Activated CD8-positive, alpha-beta memory T cell treated with anti-CD3 and anti-CD28 coated beads, Interleukin-2, amount 10 ng/mL, durations not matched to agents 7 days and 5 days (primary cell): ENCODE measurements at places on chromosomes 3 and 15. TPM values are rescaled to one million over a fixed set of nuclear protein-coding genes. Genes with fewer than 3 reads are reported as not detected.
A peak's percentile ranks its signal among the peaks of the same experiment; 100 is the strongest.

The GHRL gene
- not detected for total RNA-seq

The COLQ gene
- total RNA-seq = 2.3 TPM

The GREM1 gene
- not detected for total RNA-seq

The ABHD17C gene
- total RNA-seq = 1.5 TPM

The CFAP161 gene
- total RNA-seq = not detected

The PPARG gene
- total RNA-seq = 2.8 TPM

GRCh38 chr15:89356634-89357298, 22.1 kb upstream of the POLG start:
- DNase-seq = no peak
- H3K4me1 ChIP-seq = peaks cover 7% of the 10 kb centered on the region
- H3K27ac ChIP-seq = no peak overlapping the region
- H3K27me3 ChIP-seq = peaks cover 80% of the 10 kb centered on the region

GRCh38 chr3:137970914-137971831, 38.8 kb upstream of the CLDN18 start:
- no peaks in the 10 kb centered on the region for H3K36me3 ChIP-seq
- peak; percentile 69 for DNase-seq
- no peak overlapping the region for H3K4me3 ChIP-seq
- H3K27ac ChIP-seq = no peak overlapping the region

- DNase-seq = no peak
- H3K27ac ChIP-seq = peak within 1 kb of the TSS; percentile 22
- no peaks in the 10 kb centered on the region for H3K36me3 ChIP-seq
- H3K4me3 ChIP-seq = peak within 1 kb of the TSS; percentile 26
Measured at GRCh38 chr3:173397161-173398110, at the start of gene NLGN1. Gene NLGN1, plus strand, starts transcription at chr3:173397744.

GRCh38 chr3:155018621-155019330, 61.3 kb upstream of the MME start:
- H3K4me1 ChIP-seq = no peaks in the 10 kb centered on the region
- no peaks in the 10 kb centered on the region for H3K36me3 ChIP-seq
- H3K27me3 ChIP-seq = no peaks in the 10 kb centered on the region

DNA sequence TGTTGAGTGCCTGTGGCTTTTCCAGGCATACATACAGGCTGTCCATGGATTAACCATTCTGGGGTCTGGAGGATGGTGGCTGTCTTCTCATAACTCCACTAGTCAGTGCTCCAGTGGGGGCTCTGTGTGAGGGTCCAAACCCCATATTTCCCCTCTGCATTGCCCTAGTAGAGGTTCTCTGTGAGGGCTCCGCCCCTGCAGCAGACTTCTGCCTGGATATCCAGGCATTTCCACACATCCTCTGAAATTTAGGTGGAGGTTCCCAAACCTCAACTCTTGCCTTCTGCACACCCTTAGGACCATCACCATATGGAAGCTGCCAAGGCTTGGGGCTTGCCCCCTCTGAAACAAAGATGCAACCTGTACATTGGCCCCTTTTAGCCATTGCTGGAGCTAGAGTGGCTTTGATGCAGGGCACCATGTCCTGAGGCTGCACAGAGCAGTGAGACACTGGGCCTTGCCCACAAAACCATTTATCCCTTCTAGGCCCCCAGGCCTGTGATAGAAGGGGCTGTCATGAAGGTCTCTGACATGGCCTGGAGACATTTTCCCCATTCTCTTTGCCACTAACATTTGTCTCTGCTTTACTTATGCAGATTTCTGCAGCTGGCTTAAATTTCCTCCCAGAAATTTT, 400.1 kb upstream of the MDFIC2 start:
- peaks cover 2% of the 10 kb centered on the region for H3K36me3 ChIP-seq
- no peaks in the 10 kb centered on the region for H3K4me1 ChIP-seq
- no peak overlapping the region for H3K4me3 ChIP-seq

- H3K27ac ChIP-seq = no peak overlapping the region
- H3K4me1 ChIP-seq = no peaks in the 10 kb centered on the region
- H3K4me3 ChIP-seq = no peak overlapping the region
- DNase-seq = no peak
- no peaks in the 10 kb centered on the region for H3K36me3 ChIP-seq
Measured at GRCh38 chr3:117910820-117911521, 1123.7 kb downstream of the IGSF11 start.

- H3K27ac ChIP-seq = no peak overlapping the region
- H3K27me3 ChIP-seq = no peaks in the 10 kb centered on the region
- H3K4me1 ChIP-seq = peaks cover 25% of the 10 kb centered on the region
- no peak overlapping the region for H3K4me3 ChIP-seq
Measured at GRCh38 chr3:123582315-123582714, 2.5 kb downstream of the HACD2 start.

GRCh38 chr3:152319831-152320617, 51.3 kb downstream of the MBNL1 start:
- H3K36me3 ChIP-seq = peaks cover 38% of the 10 kb centered on the region
- peaks cover 75% of the 10 kb centered on the region for H3K4me1 ChIP-seq
- H3K4me3 ChIP-seq = no peak overlapping the region
- no peak for DNase-seq
- H3K27me3 ChIP-seq = no peaks in the 10 kb centered on the region

DNA sequence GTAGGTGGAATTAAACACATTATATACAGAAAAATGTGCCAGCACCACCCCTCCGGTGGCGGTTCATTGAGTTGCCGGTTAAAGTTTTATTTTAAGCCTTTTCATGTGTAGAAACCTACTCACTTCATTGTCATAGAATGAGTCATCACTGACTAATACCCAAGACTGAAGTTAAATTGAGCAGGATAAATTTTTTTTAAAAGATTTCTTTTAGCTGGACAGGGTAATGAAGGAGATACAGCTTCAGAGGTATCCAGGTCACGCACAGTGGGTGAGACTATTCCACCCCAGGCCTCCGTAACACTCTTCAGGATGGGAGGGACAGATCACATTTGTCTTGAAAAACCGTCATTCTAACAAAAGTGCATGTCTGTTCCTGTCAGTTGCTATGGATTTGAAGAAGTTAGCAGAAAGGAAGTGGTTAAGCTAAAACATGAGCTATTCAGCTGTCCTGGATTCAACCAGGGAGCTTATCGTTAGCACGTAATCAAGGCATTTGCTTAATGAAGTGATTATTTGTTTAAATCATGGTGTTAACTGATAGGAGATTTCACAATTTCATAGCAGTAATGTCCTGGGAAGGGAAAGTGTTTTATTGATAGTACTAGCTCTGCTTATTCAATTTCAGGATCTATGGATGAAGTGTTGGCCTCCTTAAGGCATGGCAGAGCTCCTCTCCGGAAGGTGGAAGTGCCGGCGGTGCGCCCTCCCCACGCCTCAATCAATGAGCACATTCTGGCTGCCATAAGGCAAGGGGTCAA, 23.4 kb downstream of the WHAMM start:
- H3K36me3 ChIP-seq = peaks cover 79% of the 10 kb centered on the region
- peak; percentile 71 for DNase-seq
- H3K4me1 ChIP-seq = peaks cover 44% of the 10 kb centered on the region
- H3K4me3 ChIP-seq = peak overlapping the region; percentile 13
- H3K27ac ChIP-seq = peak overlapping the region; percentile 86

GRCh38 chr3:11164607-11165006, 10.3 kb downstream of the HRH1 start:
- no peak overlapping the region for H3K27ac ChIP-seq
- H3K4me3 ChIP-seq = no peak overlapping the region
- DNase-seq = no peak
- H3K4me1 ChIP-seq = no peaks in the 10 kb centered on the region

GRCh38 chr15:52651868-52652267, 27.3 kb downstream of the ATOSA start:
- peaks cover 8% of the 10 kb centered on the region for H3K4me1 ChIP-seq
- peak overlapping the region; percentile 66 for H3K27ac ChIP-seq
- H3K4me3 ChIP-seq = peak overlapping the region; percentile 37
- no peaks in the 10 kb centered on the region for H3K27me3 ChIP-seq
- H3K36me3 ChIP-seq = peaks cover 26% of the 10 kb centered on the region
